ENCODE measurements at places on chromosomes 4 and X. TPM values are rescaled to one million over a fixed set of nuclear protein-coding genes. Genes with fewer than 3 reads are reported as not detected.

SOWAHB gene
- 4.9 TPM for total RNA-seq

NALF2 gene
- total RNA-seq = 3.4 TPM

SMIM31 gene
- total RNA-seq = not detected

TEX13B gene
- not detected for total RNA-seq

POF1B gene
- total RNA-seq = 0.73 TPM

ETDB gene
- not detected for total RNA-seq

SYTL5 gene
- 9.7 TPM for total RNA-seq

IRS4 gene
- total RNA-seq = 1.2 TPM

TMEM47 gene
- 19.1 TPM for total RNA-seq

TCP11X2 gene
- 4.7 TPM for total RNA-seq

SGMS2 gene
- total RNA-seq = 6.9 TPM

All from progenitor cell of endocrine pancreas (in vitro differentiated cells).